Cerebellar nuclear complex (tissue), 1 donor: ENCODE measurements at places on chromosomes 2 and 18.

DNA sequence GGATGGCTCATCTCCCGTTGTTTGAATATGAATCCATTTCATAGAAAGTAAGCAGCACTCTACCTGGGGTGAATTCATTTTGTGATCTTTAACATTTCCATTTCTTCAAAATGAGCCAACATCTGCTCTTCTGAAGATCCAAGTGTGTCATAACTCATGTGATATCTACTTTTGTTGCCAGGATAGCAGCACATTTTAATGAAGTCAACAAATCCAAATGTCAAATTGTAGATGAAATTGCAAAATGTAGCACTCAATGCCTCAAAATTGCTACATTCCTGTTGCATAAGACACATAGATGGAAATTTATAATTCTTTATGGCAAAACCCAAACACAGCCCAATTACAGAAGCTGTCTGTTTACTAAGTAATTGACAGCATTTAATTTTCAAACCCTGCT lies 360.7 kb downstream of the TMX3 start:
- DNase-seq, result no peak

- no peak for DNase-seq
Measured at GRCh38 chr2:172870396-172870795, 134.8 kb downstream of the RAPGEF4 start.

GRCh38 chr2:143545949-143546255 lies 416.7 kb downstream of the ARHGAP15 start:
- DNase-seq, result no peak

DNA sequence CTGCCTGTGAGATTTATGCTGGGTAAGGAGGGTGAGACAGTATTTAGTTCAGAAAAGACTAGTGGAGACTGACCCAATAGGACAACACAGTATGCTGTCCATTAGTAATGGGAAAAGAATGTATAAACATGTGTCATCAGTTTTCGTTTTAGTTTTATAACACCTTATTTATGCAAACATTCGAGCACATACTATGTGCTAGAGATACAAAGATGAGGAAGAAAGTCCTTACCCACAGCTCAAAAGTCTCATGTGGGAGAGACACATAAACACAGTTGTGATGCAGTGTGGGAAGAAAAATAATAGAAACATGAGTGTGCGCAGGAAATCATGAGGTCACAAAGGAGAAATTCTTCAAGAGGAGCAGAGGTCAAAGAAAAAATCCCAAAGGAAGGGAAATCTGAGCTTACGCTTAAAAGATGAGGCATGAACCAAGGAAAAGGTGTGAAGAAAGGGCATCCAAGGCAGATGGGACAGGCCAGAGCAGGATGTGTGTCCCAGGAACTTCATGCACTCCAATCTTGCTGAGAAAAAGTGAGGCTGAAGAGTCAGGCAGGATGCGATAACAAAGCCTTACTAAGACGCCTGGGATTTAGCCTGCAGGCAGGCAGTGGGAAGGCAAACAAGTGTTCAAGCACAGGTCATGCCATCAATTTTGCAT lies 8.1 kb downstream of the METTL21A start:
- no peak for DNase-seq

DNA sequence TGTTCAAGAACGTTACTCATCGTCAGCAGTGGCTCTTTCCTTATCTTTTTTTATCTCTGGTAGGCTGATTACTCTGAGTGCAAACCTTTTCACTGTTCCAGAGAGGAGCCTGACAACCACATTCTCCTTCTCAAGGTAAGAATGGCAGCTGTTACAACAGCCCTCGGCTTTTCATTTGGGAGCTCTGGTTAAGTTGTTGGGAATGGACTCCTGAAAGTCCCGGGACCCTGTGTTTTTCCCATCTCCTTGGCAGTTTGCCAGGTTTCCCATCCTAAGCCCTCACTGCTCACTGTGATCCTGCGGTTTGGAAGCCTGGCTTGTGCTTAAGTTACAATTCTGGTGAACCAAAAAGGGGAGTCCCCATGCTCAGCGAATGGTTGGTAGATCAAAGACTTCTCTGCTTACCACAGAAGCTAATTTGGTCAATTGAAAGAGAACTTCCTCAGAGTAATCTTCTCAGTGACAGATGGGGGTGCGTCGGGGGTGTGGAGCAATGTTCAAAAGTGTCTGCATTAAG lies 122.3 kb downstream of the LYPD6B start:
- DNase-seq, result no peak

DNA sequence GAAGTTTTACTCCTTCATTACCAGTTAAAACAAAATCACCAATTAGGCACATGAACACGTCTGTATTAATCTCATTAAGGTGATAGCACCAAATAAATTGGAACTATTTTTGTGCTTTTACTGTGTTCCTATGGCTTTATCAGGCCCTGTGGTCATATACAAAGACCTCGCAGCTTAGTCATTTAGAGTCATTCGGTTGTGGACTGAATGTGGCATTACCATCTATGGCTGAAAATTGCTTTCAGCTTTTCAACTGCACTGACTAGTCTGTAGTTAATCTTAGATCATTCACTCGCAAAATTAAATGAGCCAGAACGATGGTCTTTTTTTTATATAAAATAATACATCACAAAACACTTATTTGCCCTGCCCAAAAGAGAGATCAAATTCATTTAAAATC lies 601.7 kb downstream of the NR4A2 start:
- DNase-seq, result no peak

GRCh38 chr2:166628478-166629136 lies 134.6 kb upstream of the SCN7A start:
- DNase-seq, result no peak

- no peak for DNase-seq
Measured at GRCh38 chr2:143525402-143525860, 396.2 kb downstream of the ARHGAP15 start.

DNA sequence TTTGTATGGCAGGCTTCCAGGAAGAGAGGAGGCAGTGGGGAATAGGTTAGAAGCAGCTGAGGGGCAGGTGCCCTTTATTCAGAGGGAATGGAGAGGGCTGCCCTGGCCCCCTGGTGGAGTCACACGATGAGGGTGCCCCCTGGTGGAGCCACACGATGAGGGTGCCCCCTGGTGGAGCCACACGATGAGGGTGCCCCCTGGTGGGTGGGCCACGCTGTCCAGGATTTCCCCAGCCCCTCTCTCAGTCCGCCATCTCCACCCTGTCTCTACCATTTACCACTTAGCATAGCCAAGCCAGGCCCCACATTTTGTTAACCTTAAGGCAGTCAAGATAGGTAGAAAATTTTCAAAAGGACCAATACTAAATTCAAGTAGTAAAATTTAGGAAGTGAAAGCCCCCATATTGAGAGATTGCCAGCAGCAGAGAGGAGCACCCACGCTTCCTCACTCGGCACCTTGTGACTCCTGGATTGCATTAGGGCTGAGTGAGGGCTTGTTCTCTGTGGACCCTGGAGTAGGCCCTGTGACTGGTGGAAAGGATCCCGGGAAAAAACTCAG lies 10.4 kb upstream of the FAM228A start:
- no peak for DNase-seq

DNA sequence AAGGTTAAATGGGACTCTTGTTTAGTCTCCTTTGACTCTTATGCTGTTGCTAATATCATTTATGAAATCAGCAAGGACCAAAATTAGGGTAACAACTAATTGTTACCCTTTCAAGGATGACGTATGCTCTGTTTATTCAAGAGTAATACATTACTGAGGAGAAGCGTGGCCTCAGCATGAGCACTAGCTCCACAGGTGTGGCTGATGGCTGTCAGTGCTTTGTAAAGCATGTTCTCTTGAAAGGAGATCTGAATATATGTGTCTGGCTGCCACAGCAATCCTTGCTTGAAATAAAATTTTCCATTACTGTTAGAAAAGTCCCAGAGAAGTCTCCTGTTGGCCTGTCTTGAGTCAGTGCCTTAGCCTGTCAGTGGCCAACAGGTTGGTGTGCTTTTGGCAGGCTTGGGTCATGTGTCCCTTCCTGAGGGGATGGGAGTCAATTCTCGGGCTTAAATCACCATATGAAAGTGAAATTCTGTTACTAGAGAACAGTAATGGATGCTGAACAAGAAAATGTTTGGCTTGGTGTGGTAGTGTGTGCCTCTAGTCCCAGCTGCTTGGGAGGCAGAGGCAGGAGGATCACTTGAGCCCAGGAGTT lies 32.7 kb downstream of the ABI2 start:
- DNase-seq, result no peak

DNA sequence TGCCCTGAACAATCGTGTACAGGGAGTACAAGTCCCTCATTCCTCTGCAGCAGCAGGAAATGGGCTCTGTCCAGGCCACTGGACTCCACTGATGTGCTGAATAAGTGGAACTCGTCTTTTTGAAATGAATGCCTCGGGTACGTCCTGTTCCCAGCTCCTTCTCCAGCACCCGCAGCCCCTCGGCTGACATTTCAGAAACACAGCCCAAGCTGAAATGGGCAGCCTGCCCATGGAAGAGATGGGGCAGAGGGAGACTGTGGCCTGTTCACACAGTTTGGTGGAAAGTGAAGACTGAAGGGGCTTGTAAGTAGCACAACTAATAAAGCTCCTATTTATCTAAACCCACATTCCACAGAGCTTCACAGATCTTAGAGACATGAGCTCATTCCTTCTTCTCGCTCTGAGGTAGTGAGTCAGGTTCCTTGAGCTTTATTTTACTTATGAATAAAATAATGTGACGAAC lies 498.6 kb downstream of the TXNL1 start:
- DNase-seq, result no peak

DNA sequence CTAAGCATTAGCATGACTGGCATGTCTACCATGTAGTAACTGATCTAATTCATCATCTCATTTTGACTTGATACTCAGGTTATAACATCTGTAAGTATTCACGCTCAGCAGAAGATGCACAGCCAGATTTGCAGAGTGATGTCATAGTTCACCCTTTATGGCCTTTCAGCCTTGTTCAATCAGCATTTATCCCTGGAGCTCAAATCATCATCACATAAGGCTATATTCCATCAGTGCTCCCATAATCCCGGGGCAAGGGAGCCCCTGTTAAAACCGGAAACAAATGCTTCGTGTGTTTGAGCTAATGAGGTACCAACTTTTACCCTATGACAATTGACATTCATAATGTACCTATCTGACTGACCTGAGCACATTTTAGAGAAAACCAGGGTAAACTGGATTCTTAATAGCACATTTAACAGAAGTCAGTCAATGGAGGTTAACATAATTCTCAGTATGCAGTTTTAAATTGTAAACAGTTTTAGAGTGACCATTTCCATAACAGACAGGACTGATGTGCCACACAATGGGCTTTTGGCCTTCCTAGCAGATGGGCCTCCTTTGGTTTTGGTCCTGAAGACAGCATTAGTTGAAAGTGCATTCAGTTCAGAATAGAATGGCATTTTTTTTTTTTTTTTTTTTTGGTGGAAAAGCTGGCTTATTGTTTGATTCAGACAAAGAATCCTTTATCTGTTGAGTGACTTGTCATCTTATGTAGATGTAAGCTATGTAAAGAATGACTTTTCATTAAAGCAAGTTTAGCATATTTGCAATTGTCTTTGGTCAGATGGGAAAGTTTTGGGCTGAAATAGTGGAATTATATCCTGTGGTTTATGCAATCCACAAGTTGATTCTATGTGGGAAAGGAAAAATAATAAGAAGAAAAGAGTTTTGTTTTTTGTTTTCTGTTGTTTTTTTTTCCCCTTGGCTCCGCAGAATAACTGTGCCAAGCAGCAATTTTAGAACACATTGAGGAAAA lies 866.0 kb upstream of the ACVR2A start:
- DNase-seq, result no peak
